Testis (tissue), 5 donors: ENCODE measurements at places on chromosomes 2 and 18. TPM values are rescaled to one million over a fixed set of nuclear protein-coding genes. Genes with fewer than 3 reads are reported as not detected.

The MC4R gene
- not detected for polyA plus RNA-seq

The EPB41L3 gene
- 152 TPM for polyA plus RNA-seq

The UGT1A6 gene
- polyA plus RNA-seq = 3.0 TPM

The LINC00305 gene
- 13.2 TPM for polyA plus RNA-seq

The OSBPL1A gene
- polyA plus RNA-seq = 32.0 TPM

The SCYGR2 gene
- polyA plus RNA-seq = not detected

DNA sequence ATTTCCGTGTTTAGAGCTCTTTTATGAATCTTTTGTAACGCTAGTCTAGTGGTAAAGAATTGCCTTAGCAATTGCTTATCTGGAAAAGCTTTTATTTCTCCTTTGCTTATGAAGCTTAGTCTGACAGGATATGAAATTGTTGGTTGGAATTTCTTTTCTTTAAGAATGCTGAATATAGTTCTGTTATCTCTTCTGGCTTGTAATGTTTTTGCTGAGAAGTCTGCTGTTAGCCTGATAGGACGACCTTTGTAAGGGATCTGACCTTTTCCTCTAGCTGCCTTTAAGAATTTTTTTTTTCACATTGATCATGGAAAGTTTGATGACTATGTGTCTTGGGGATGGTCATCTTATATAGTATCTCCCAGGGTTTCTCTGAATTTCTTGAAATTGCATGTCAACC, 101.1 kb downstream of the TRABD2A start:
- DNase-seq = no peak

DNA sequence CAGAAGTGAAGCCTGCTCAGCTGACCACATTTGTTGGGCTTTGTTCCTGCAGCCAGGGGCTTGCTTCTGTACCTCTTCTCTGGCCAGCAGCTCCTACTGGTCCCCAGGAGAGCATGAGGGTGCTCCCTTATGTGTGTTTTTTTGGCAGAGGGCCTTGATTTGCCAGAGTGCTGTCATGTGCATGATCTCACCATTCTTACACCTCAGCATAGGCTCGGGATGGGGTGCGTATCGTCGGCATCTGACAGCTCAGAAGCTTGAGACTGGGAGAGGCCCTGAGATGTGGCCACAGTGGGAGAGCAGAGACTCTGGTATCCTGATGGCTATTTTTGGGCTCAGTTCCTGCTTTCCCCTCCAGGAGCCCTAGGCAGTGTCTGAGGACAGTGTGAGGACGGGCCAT, 71.2 kb downstream of the CELF4 start:
- no peak for DNase-seq

DNA sequence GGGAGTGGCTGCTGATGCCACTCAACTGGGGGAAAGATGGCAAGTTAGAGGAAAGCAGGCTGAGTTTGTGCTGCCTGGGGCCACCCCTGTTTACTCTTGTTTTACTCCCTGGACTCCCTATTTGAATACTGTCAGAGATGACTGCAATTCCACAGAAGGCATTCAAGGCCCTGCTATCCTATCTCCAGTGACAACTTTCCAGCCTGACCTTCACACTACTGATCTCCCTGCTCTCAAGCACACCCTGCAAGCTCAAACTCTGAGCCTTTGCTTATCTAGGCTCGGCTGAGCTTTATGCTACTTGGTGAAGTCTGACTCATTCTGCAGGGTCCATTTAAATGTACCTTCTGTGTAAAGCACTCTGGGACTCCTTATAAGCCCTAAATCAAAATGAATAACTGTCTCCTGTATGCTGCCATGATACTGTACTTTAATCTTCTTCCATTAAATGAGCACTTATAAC, 39.3 kb upstream of the DSG1 start:
- no peak for DNase-seq

DNA sequence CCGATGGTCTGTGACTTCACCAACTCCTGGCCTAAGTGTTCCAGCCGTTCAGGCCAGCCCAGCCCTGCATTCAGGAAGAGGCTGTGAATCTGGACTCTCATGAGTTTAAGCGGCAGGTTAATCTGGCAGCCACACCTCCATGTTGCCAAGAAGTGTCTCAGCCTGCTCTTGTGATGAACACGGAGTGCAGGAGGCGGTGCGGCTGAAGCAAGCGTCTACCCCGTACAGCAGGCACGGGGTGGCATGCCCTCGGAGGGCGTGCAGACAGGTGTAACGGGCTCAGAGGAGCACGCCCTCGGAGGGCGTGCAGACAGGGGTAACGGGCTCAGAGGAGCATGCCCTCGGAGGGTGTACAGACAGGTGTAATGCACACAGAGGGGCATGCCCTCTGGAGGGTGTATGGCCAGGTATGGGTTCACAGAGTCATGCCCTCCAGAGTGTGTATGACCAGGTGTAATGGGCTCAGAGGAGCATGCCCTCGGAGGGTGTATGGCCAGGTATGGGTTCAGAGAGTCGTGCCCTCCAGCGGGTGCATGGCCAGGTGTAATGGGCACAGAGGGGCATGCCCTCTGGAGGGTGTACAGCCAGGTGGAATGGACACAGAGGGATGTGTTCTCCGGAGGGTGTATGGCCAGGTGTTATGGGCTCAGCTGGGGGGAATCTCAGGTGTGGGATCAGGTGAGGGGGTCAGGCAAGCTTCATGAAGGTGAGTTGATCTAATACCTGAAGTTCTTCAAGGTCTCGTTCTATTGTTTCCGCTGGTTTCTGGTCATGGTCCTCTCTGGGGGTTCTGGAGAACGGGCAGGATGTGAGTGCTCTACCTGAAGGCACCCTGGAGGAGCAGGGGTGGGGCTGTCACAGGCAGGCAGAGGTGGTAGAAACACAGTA, 22.6 kb downstream of the CROCC2 start:
- peak; percentile 4 for DNase-seq

- no peak for DNase-seq
These were observed 125.9 kb upstream of the SLC1A4 start for GRCh38 chr2:64863097-64863820.

DNA sequence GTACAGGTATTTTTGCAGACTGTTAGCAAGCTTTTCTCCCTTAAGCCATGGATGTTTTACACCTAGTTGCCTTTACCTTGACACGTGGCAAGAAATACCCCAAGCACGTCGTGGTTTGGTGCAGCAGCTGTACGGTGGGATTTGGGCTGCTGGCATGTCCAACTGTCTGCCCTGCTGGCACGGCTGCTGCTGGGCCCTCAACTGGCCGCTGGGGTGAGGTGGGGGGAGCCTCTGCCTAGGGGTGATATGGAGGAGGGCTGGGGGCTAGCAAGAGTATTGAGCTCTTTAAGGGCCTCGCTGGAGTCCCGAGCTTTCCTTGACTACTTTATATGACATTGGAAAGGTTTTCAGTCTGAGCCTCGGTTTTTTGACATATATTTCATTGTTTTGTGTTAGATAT, 41.6 kb downstream of the LPIN1 start:
- no peak for DNase-seq

GRCh38 chr2:44016282-44016681, 20.5 kb upstream of the LRPPRC start:
- DNase-seq = peak; percentile 71

GRCh38 chr2:6812857-6813530, 52.7 kb downstream of the CMPK2 start:
- no peak for DNase-seq

GRCh38 chr2:105783151-105783738, 38.5 kb downstream of the NCK2 start:
- no peak for DNase-seq
